Mesenchymal stem cell (in vitro differentiated cells and primary cell): ENCODE measurements at places on chromosomes 3 and 15.
A peak's percentile ranks its signal among the peaks of the same experiment; 100 is the strongest.

- DNase-seq: no peak
These were observed 13.2 kb downstream of the SPSB4 start for GRCh38 chr3:141064255-141064926.

- no peak for DNase-seq
These were observed 156.6 kb upstream of the IL12A start for GRCh38 chr3:159832024-159832423.

GRCh38 chr3:106425026-106425425 lies 556.2 kb upstream of the CBLB start:
- peak; percentile 51 for DNase-seq

DNA sequence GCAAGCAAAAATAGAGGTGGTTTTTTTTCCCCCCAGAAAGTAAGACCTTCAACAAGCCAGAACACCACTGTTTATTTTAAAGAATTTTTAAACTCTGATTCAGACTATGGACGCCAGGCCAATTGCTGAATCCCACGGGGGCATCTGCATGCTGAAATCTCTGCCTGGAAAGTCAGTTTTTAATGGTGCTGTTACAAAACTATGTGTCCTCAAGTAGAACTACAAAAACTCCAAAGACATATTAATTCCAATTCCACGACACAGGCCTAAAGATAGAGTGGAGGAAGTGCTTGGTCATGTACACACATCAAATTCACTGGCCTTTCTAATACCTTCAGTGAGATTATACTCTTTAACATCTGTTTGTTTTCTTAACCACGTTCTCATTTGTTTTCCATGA lies 490.5 kb upstream of the NR2F2 start:
- DNase-seq: peak; percentile 93

- DNase-seq: no peak
These were observed 148.9 kb downstream of the ROBO1 start for GRCh38 chr3:79618883-79619282.

- DNase-seq: no peak
These were observed 217.7 kb downstream of the ARPP21 start for GRCh38 chr3:35857004-35857403.

DNA sequence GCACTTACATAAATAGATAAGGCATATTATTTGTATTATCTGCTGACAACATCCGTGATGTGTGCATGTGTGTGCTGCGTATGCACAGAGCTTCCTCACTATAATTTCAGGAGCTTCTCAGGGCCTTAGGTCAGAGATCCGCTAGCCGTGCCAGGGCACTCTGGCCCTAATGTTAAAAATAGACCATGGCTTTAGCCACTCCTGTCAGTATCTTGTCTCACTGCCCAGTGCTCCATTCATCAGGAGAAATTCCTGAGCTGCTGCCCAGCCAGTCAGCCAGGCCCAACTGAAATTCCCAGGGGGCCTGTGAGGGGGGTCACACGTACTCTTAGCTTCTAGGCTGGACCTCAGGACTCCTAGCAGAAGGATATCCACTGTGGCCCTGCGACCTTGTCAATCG lies 70.0 kb upstream of the ABHD2 start:
- no peak for DNase-seq

- no peak for DNase-seq
These were observed 140.4 kb downstream of the NSMCE3 start for GRCh38 chr15:29129221-29129620.

DNA sequence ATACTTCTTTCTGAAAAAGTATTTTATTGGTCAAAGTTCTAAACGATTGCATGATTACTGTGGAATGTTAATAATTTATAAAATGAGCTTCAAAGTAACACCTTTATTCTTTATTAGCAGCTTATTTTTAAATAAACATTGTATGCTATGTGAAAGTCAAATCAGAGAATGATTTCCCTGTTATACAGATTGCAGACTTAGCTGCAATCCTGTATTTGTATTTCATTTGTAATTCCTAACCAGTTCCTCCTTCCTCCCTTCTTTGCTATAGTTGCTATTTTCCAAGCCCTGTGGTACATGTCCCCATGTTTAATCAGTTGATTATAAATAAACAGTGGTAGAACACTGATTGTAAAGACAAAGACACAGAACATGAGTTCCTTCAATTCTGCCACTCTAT lies 42.4 kb upstream of the C15orf39 start:
- no peak for DNase-seq

GRCh38 chr3:14252321-14253021 lies 73.9 kb downstream of the LSM3 start:
- DNase-seq: no peak

GRCh38 chr3:88005066-88005465 lies 53.7 kb downstream of the CGGBP1 start:
- peak; percentile 28 for DNase-seq

GRCh38 chr3:54843352-54843751 lies 84.5 kb downstream of the LRTM1 start:
- DNase-seq: no peak

DNA sequence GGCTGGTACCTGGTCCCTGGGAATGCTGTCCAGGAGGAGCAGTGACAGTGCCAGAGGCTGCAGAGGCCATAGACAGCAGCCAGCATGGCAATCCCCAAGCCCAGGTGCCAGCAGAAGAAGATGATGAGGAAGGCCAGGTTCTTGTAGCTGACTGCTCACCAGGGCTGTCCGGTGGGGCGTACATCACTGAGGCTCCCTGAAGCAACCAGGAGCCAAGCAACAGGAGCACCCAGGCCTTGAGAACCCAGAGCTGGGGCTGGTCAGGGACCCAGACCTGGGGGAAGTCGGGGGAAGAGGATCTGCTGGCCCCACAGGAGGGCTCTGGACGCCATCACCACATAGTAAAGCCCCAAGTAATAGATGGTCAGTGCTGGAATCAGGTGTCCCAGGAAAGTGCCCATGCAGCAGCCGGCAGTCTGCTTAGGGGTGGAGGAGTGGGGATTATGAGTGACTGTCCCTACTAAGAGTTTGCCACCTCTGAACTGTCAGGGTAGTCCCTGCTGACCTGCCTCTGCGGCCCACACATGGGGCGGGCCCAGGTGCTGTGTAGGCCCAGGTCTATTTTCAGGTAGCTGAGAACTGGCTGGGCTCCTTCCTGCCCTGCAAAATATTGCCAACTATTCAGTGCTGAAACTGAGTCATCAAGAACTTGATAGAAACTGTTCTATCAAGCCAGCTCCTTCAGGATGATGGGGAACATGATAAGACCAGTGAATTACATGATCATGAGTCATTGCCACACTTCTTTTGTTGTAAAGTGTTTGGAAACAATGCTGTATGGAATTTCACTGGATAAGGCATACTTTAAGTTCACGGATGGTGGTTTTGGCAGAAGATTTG lies 68.7 kb downstream of the CHRD start:
- peak; percentile 28 for DNase-seq

- DNase-seq: no peak
These were observed 2.4 kb downstream of the EHD4 start for GRCh38 chr15:41969851-41970431.

DNA sequence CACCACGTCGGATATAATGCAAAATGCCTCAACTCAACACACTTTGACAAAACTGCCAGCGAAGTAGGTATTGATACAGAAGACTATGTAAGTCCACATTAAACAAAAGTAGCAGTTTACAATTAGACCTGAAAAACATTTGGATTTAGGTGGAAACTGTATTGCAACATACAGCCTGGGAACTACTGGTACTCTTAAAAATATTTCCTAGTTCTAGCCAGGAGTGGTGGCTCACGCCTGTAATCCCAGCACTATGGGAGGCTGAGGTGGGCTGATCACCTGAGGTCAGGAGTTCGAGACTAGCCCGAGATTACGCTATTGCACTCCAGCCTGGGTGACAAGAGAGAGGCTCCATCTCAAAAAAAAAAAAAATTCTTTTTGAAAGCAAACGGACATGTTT lies 246.2 kb downstream of the ZBTB20 start:
- no peak for DNase-seq

GRCh38 chr15:63931556-63931955 lies 97.8 kb upstream of the HERC1 start:
- no peak for DNase-seq

- DNase-seq: no peak
These were observed 662.4 kb downstream of the FHIT start for GRCh38 chr3:60588806-60589205.

- DNase-seq: peak; percentile 74
These were observed 541 bp downstream of the RPS27L start for GRCh38 chr15:63156755-63157117.

DNA sequence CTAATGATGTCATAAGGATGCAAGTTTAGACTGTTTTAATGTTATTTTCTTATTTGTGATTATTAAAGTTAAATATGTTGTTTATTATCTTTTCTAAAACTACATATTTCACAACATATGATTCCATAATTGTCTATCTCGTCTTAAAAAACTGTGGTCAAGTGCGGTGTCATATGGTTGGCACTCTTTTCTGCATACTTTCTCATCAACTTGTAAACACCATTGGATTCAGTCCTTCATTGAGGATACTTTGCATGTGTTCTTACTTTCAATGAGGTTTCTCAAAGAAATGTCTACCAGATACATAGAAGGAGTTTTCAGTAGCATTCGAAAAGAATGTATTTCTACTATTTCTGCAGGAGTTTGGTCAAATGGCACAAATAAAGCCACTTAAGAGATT lies 22.0 kb upstream of the ALPK3 start:
- DNase-seq: peak; percentile 10

- peak; percentile 40 for DNase-seq
These were observed 177.0 kb downstream of the PDCD6IP start for GRCh38 chr3:33975463-33975862.

DNA sequence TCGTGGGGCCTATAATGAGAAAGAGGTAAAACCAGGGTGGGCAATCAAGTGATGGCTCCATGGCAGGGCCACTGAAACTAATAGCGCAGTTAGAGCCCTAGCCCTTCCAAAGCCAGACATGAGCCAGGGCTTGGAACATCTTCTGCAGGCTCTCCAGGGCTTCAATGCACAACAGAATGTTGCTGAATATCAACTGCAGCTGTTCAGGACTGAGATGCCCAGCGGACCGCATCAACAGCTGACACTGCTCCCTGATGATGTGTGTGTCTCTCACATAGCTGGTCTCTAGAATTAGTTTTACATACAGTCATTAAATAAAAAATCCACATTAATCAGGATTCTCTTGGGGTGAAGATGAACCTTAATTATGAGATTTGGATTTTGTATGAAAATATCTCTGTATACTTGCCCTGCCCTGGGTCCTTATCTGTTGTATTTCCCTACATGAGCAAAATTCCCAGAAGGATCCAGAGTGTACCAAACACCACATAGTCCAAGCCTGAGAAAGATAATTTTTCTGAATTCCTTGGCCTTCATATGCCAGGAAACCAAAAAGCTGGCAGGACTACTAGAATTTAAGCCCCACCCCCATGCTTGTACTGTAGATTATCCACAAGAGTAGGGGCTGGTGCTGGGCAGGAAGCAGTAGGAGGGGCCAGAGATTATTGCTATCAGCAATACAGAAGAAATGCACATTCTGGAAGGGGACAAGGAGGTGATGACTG lies 7.7 kb upstream of the GOLGB1 start:
- no peak for DNase-seq
